Tibial nerve (tissue), 4 donors: ENCODE measurements at places on chromosomes 13 and 19. TPM values are rescaled to one million over a fixed set of nuclear protein-coding genes. Genes with fewer than 3 reads are reported as not detected.

DNA sequence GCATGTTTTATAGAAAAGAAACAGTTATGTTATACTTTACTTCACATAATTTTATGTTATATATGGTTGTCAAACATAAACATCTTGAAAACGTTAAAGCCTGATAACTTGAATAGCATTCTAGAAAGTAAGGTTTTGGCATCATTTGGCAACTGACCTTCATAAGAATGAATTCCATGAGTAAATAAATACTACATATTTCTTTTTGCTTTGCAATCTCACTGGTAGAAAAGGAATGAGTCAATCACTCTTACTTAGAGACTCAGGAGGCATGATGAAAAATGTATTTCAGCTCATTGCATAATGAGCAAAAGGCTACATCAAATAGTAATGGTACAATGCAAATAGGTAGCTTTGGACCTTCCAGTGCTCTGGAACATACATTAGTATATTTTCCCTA lies 1381.9 kb downstream of the EFNB2 start:
- DNase-seq: no peak
- no peak overlapping the region for H3K27ac ChIP-seq
- no peaks in the 10 kb centered on the region for H3K27me3 ChIP-seq
- no peaks in the 10 kb centered on the region for H3K36me3 ChIP-seq
- no peaks in the 10 kb centered on the region for H3K4me1 ChIP-seq

DNA sequence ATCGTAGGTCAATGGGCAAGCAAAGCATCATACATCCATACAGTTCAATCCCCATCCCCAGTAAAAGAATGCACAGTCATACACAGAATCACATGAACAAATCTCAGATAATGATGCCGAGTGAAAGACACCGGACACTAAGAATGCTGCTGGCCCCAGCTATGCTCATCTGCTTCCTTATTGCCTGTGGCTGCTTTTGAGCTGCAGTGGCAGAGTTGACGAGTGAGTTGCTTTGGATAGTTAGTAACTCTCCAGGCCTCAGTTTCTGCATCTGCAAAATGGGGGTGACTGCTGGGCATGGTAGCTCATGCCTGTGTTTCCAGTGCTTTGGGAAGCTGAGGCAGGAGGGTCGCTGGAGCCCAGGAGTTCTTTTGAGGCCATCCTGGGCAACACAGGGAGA lies 12.9 kb upstream of the NFIC start:
- H3K27ac ChIP-seq: no peak overlapping the region
- DNase-seq: no peak
- H3K4me1 ChIP-seq: peaks cover 5% of the 10 kb centered on the region
- peaks cover 3% of the 10 kb centered on the region for H3K36me3 ChIP-seq
- no peak overlapping the region for H3K4me3 ChIP-seq
- no peaks in the 10 kb centered on the region for H3K27me3 ChIP-seq

DNA sequence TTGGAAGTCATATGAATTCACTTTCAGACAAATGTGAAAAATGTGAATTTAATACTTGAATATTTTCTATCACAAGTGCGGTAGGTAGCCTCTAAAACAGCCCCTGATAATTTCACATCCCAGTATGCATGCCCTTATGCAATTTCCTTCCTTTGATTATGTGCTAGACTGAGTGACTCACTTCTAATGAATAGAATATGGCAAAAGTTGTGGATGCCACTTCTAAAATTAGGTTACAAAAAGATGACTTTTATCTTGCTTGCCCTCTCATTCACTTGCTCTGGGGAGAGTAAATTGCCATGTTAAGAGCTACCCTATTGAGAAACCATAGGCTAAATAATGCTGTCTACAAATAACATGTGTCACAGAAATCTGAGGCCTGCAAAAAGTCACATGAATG lies 402.5 kb upstream of the PCDH9 start:
- H3K4me1 ChIP-seq: no peaks in the 10 kb centered on the region
- H3K4me3 ChIP-seq: no peak overlapping the region
- no peaks in the 10 kb centered on the region for H3K27me3 ChIP-seq
- H3K27ac ChIP-seq: no peak overlapping the region
- DNase-seq: no peak

GRCh38 chr13:110302997-110303396 lies 4.0 kb downstream of the COL4A1 start:
- H3K4me3 ChIP-seq: no peak overlapping the region
- H3K27me3 ChIP-seq: no peaks in the 10 kb centered on the region
- H3K27ac ChIP-seq: no peak overlapping the region
- no peaks in the 10 kb centered on the region for H3K36me3 ChIP-seq
- H3K4me1 ChIP-seq: peaks cover 74% of the 10 kb centered on the region

GRCh38 chr13:105996391-105997025 lies 539.0 kb downstream of the EFNB2 start:
- no peaks in the 10 kb centered on the region for H3K36me3 ChIP-seq
- H3K4me1 ChIP-seq: no peaks in the 10 kb centered on the region
- no peak overlapping the region for H3K4me3 ChIP-seq
- H3K27ac ChIP-seq: no peak overlapping the region
- no peaks in the 10 kb centered on the region for H3K27me3 ChIP-seq

- H3K4me1 ChIP-seq: peaks cover 12% of the 10 kb centered on the region
- no peak overlapping the region for H3K27ac ChIP-seq
- DNase-seq: no peak
- H3K36me3 ChIP-seq: no peaks in the 10 kb centered on the region
- no peak overlapping the region for H3K4me3 ChIP-seq
Measured at GRCh38 chr13:41608839-41609177, 151.5 kb downstream of the RGCC start.

DNA sequence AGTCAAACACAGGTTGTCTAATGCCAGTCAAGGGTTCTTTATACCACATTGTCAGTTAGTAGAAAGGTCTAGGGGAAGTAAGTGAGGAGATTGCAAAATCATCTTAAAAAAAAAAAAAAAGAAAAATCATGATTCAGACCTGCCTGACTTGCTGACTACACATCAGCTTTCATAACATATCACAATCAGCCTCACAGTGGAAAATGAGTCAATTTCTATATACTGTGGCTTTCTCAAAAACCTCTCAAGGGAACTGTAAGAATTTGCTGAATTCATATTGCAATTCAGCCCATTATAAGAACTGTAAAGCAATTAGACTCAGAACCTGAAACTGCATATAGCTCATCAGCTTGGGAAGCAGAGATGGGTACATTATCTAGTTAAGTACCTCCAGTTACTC lies 75.3 kb upstream of the GPC6 start:
- H3K4me3 ChIP-seq: no peak overlapping the region
- H3K27ac ChIP-seq: peak overlapping the region; percentile 49
- H3K27me3 ChIP-seq: no peaks in the 10 kb centered on the region
- H3K36me3 ChIP-seq: no peaks in the 10 kb centered on the region
- no peaks in the 10 kb centered on the region for H3K4me1 ChIP-seq

IGFL3 gene
- not detected for total RNA-seq

DNA sequence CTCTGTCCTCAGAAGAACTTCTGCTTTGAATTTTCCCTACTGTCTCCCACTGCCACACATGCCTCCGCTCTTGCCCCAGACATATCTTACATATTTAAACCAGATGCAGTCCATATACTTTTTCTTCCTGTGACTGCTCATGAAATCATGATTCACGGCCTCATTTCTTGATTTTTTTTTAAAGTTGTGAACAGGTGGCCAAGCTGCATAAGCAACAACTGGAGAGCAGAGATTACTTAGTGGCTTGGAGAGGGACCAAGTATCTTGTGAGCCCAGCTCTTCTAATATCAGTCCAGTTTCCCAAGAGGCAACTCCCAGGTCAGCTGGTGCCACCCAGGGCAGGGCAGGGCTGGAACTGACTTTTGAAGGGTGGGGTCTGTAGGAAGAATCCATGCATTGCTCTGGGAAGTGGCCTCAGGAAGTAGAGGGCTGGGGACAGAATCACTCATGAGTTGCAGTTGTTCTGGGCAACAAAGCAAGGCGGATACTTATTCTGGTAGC lies 152.4 kb downstream of the LMO7 start:
- H3K4me3 ChIP-seq: no peak overlapping the region
- no peaks in the 10 kb centered on the region for H3K27me3 ChIP-seq
- H3K36me3 ChIP-seq: no peaks in the 10 kb centered on the region
- no peak overlapping the region for H3K27ac ChIP-seq
- no peak for DNase-seq

DNA sequence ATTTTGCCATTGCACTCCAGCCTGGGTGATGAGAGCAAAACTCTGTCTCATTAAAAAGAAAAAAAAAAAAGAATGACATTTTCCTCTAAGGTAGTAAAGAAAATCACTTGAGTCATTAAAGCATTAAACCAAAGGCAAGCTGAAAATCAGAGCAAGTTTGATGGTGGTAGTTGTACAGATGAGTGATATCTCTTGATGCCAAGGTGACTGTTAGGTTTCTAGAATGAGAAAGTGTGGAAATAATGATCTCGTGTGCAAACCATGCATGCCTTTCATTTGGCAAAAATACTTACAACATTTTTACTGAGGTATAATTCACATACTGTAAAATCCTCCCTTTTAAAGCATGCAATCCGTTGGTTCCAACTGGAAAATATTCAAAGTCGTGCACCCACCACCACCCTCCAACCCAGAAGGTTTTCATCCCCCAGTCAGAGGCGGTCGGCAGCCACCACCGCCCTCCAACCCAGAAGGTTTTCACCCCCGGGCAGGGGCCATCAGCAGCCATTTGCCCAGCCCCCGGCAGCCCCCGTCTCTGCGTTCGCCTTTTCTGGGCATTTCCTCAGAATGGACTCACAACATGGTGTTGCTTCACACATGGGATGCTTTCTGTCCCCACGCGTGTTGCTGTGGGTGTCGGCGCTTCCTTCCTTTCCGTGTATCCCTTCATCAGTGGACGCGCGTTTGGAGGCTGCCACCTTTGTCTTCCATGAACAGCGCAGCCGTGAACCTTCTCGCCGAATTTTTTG lies 90.2 kb downstream of the ATP11A start:
- H3K27ac ChIP-seq: no peak overlapping the region
- H3K27me3 ChIP-seq: no peaks in the 10 kb centered on the region
- H3K36me3 ChIP-seq: no peaks in the 10 kb centered on the region
- peaks cover 8% of the 10 kb centered on the region for H3K4me1 ChIP-seq
- DNase-seq: no peak
- no peak overlapping the region for H3K4me3 ChIP-seq

DNA sequence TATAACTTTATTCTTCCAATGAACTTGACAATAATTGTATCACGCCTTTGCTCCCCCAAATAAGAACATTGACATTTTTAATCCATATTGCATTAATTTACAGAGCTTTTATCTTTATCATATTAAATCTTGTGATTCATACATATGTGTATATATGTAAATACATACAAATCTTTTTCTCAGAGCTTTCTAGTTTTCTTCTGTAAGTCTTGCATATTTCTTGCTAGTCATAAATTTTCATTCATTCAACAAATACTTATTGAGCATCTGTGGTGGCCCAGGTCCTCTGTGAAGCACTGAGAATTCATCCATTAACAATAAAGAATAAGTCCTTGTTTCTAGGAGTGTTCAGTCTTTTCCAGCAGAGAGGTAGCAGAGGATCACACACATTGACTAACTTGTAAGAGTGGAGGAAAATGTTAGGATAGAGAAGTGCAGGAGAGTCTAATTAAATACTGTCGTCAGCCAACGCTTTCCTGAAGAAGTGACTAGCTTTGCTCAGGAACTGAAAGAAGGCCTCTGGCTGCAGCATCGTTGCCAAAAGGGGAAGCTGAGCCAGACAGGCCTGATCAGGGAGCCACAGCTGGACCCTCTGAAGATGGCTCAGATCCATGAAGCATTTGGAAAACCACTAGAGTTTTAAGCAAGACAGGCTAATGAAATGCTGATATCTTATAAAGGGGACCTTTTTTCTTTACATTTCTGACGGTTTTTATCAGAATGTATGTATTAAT lies 38.6 kb upstream of the LAMP1 start:
- H3K36me3 ChIP-seq: peaks cover 2% of the 10 kb centered on the region
- DNase-seq: no peak
- no peaks in the 10 kb centered on the region for H3K27me3 ChIP-seq
- no peak overlapping the region for H3K27ac ChIP-seq
- H3K4me1 ChIP-seq: no peaks in the 10 kb centered on the region
- no peak overlapping the region for H3K4me3 ChIP-seq

- peak overlapping the region; percentile 73 for H3K27ac ChIP-seq
- H3K4me1 ChIP-seq: peaks cover 10% of the 10 kb centered on the region
- H3K27me3 ChIP-seq: no peaks in the 10 kb centered on the region
- H3K36me3 ChIP-seq: no peaks in the 10 kb centered on the region
Measured at GRCh38 chr19:17540174-17540573, 15.3 kb upstream of the COLGALT1 start.

DNA sequence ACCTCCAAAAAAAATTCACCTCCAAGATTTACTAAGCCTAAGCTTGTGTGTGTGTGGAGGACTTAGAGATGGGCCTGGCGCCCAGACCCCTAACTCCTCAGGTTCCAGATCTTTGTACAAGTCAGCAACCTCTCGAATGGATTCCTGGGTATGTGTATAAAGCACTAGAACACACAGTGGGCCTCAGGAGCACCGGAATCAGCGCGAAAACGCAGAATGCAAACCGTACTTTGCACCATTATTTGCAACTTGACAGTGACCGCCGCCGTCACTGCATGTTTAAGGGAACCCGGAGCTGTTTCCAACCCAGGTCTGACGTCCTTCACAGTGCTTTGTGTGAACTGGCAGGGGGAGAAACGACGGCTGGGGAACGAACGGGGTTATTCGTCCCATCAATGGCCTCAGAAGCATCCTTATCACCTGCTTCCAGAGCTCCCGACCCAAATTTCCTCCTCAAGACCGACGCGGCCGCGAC lies 688 bp downstream of the ZNF606 start:
- H3K36me3 ChIP-seq: peaks cover 75% of the 10 kb centered on the region
- peak overlapping the region; percentile 91 for H3K27ac ChIP-seq
- peaks cover 30% of the 10 kb centered on the region for H3K4me1 ChIP-seq
- no peaks in the 10 kb centered on the region for H3K27me3 ChIP-seq

DNA sequence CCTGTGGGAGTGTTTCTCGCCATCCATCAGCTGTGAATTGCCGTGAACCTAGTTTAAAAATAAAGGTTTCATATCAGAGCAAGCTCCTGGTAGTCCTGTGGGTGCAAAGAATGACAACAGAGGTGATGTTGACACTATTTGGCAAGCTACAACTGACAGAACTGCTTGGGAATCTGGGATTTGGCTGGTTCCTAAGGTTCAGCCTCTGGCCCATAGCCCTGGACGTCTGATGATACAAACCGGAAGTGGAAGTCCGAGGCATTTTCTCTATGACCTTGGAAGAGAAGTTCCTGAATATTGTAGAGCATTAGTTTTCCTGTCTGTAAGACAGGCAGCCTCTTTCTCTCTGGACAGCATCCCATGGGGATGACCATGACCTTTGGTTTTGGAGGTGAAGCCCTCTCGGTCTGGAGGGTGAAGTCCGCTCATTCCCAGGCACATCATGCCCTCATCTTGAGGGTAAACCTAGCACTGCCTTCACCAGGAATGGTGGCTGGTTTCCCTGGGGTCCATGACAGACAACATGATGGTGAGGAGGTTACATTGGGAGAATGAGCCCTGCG lies 29.1 kb downstream of the GATAD2A start:
- H3K27me3 ChIP-seq: no peaks in the 10 kb centered on the region
- no peaks in the 10 kb centered on the region for H3K4me1 ChIP-seq
- no peak overlapping the region for H3K4me3 ChIP-seq
- H3K27ac ChIP-seq: no peak overlapping the region
